Lung (tissue), 17 donors: ENCODE measurements at places on chromosomes 16 and 17.

GRCh38 chr17:511001-511698, 158.5 kb upstream of the RPH3AL start:
- no peak for DNase-seq

DNA sequence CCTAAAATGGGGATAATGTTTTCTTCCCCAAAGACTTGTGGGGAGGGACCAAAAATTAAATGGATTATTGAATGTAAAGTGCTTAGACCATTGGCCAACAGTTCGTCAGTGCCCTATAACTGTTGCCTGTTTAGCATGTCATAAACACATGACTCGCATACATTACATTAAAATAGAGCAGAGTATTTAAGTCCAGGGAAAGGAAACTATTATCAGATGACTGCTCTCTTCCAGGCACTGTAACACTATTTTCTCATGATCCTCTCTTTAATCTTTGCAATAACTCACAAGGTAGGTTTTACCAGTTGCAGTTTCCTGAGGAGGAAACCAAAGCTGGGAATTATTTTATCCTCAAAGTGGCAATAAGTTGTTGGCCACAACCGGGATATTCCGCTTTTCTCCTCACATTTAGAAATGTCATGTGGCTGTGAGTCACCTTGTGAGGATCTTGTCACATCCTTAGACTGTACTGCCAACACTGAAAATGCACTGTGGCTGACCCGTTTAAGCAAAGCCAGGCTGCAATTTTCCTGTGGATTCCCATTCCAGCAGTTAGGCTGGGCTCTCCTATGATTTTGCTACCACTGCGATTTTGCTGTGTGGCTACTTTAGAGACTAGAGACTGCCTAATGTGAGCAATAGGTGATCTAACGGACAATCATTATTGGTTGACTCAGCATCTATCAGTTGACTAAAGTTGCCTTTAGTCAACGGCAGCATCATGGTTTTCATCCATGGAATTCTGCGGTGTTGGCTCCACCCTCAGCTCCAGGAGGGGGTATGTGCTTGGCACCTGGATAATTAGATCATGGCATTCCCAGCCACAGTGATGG, 58.3 kb upstream of the DHX40 start:
- no peak for DNase-seq

DNA sequence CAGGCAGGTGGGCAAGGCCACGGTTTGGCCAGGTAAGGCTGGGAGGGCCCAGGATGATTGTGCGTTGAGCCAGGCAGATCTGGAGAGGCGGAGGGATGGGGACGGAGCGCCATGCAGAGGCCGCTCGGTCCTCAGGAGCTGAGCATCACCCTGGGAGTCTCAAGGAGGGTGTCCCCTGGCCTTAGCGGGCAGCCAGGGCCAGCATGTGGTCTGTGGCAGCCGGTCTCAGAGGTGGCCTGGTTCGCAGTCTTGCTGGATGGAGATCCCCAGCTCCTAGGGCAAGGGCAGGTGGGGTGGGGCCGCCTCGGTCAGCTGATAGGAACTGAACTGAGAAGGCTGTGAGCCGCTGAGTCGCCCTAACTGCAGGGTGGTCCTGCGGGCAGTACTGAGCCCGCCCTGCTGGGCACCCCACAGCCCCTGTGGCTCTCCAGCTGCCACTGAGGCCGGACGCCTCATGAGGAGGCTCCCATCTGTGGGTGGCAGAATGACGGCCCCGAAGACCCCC, 11.6 kb upstream of the CDH15 start:
- DNase-seq, result no peak

DNA sequence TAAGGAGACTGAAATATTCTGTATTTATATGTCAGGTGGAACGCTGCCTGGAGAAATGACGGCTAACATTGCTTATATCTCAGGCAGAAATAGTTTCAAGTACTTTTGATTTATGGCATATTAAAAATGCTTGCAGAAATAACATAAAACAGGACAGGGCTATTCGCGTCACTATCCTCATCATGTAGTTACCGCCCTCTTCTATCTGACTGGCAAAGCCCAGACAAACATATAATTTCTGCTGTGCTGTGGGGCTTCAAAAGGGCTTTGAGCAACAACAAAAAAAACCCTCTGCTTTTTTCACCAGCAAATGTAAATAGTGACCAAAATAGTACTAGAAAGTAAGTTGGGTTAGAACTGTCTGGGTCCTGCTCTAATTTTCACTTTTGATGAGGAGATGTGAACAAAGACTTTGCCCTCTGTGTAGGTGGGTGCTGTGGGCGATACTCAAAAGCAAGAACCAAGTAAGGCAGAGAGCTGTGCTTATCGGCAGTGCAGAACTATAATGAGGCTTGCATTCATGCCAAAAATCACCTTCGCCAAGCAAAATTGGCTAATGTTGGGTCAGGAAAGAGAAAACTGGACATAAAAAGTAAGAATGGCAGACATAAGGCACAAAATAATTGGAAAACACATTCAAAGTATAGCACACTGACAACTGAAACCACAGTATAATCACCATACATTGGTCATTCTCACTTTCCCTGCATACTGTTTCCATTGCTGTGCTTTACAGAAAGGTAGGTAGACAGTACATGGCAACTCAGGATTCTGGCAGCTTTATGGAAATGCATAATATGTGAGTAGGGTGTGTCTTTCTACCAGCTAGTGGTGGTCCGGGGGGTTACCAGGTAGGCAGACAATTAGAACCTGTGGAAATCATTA, 151.2 kb upstream of the AXIN2 start:
- no peak for DNase-seq

GRCh38 chr17:68326681-68327080, 35.4 kb downstream of the ARSG start:
- DNase-seq, result no peak

DNA sequence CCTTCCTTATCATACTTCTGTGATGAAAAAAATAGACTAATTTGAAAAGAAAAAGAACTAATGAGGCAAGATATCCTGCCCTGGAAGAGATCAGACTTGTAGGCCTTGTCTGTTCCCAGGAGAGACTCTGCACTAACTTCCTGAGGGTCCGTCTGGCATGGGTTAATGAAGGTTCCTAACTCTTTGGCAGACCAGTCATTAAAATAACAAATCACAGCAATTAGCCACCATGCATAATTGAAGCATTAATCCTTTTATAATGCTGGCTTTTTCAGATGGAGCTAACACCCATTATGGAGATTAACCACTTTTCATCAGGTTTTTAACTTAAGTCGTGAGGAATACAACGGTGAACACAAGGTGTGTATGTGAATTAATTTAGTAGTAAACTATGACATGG, 10.4 kb upstream of the KRT10 start:
- no peak for DNase-seq

DNA sequence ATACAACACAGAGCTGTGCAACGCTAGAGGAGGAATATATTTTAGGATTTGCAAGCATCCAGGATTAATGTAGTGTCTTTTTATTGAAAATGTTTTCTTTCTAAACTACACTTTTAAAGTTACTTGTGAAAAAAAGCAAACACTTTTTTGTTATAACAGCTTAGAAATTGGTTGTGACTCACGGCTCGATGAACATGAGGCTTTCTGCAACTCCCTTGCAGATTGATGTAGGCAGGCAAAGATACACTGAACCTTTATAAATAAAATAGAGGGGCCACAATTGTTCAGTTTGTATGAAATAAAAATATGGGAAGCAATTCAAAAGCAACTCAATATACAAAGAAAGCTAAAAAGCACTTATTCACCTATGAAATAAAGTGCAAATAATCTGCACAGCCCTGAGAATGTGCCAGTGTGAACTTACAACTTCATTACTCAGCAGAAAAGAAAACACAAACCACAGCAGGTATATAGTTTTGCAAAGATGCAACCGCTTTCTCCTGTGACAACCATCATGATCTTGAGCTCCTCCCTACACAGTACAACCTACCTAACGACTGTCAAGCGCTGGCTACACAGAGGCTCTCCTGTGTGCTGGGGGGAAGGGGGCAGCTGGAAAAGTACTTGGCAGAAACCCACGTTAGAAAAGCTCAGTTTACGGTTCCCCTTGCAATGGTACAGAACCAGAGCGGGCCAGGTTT, 948 bp downstream of the LUC7L start:
- no peak for DNase-seq

DNA sequence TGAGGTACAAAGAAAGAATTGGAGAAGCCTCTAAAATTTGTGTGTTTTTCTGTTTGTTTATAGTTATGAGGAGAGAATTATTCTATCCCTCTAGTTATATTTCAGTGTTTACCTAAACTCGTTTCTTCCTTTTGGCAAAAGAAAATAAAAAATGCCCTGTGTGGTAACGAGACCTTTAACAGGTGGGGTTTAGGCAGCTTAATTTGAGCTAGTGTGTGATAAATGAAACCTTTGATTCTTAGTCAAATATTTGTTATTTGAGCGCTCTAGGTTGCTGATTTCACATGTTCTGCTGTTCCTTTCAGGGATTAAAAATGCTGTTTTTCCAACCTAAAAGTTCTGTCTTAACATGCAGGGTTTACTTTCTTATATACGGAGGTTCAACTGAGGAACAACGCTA, 17.5 kb downstream of the ERCC4 start:
- no peak for DNase-seq

DNA sequence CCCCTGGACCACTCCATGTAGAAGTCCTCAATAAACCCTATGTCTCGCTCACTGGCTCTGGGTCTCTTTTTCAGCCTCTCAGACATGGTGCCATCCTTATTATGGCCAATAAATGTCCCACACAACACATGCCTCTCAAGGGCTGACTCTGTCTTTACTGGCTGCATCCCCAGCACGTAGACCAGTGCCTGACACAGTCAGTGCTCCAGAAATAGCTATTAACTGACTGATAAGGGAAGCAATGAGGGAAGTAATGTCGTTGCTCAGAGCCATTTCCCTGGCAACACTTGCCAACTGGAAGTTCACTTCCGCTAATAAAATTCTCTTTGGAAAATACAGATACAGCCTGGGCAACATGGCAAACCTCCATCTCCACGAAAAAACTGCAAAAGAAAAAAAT, 19.1 kb upstream of the APOH start:
- no peak for DNase-seq

DNA sequence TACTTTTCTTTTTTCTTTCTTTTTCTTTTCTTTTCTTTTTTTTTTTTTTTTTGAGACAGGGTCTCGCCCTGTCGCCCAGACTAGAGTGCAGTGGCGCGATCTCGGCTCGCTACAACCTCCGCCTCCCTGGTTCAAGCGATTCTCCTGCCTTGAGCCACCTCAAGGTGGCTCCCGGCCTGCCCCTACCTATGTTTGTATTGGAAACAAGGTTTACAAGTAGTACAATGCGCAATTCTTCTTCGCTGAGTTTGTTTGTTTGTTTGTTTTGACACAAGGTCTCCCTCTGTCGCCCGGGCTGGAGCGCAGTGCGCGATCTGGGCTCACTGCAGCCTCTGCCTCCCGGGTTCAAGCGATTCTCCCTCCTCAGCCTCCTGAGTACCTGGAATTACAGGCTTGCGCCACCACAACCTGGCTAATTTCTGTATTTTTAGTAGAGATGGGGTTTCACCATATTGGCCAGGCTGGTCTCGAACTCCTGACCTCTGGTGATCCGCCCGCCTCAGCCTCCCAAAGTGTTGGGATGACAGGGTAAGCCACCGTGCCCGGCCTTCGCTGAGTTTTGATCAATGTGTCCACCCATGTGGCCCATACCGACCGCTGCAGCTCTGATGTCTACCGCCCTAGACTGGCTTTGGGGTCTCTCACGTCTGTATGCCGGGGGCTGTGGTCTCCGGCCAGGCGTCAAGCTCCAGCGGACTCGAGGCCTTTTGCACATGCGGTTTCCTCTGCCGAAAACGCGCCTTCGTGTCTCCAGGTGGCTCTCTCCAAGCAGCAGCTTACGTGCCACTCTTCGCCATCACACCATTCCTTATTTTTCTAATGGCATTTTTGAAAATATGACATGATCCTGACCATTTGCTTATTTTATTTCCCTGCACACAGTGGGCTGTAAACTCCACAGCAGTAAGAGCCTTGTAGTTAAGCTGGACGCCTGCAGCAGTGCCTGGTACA, 1.1 kb upstream of the YBX2 start:
- DNase-seq, result no peak

- no peak for DNase-seq
Measured at GRCh38 chr16:4513881-4514280, 24.7 kb downstream of the CDIP1 start.

DNA sequence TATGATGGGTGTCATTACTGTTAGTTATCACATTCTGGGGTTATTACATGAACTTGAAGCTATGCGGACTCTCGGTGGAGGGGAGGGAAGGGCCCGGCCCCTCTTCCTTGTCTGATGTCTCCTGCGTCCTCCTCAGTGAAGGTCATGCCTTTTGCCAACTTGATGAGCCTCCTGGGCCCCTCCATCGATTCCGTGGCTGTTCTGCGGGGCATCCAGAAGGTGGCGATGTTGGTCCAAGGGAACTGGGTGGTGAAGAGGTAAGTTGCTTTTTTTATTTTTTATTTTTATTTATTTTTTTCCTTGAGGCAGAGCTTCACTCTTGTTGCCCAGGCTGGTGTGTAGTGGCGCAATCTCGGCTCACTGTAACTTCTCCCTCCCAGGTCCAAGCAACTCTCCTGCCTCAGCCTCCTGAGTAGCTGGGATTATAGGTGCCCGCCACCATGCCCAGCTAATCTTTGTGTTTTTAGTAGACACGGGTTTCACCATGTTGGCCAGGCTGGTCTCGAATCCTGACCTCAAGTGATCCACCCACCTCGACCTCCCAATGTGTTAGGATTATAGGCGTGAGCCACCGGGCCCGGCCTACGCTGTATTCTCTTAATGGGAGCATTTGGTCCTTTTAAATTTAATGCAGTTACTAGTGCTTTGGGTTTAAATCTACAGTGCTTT, 21.6 kb downstream of the POLR3E start:
- DNase-seq, result no peak

DNA sequence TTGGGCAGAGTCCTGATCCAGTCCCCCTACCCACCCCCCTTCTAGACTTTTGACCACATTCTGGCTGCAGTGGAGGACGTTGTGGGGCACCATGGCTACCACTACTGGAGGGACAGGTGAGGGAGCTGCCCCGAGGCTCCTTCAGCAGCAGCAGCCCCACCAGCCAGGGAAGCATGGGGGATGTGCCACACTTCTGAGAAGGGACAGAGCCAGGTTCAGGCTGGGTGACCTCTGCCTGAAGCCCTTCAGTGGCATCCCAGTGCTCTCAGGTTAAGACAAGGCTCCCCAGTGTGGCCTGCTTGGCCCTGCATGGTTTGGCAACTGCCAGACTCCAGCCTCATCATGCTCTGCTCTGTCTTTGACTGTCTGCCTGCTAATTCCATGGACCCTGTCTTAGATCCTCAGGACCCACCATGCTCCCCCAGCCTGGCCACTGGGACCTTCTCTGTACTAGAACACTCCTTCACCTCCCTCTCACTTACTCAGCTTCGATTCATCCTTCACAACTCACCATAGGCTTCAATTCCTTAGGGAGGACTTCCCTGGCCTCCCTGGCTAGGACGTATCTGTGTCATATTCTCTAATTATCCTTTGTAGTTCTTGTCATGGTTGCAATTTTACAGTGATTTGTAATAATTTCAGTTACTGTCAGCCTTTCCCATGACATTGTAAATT, 8.8 kb downstream of the SLC9A5 start:
- no peak for DNase-seq

DNA sequence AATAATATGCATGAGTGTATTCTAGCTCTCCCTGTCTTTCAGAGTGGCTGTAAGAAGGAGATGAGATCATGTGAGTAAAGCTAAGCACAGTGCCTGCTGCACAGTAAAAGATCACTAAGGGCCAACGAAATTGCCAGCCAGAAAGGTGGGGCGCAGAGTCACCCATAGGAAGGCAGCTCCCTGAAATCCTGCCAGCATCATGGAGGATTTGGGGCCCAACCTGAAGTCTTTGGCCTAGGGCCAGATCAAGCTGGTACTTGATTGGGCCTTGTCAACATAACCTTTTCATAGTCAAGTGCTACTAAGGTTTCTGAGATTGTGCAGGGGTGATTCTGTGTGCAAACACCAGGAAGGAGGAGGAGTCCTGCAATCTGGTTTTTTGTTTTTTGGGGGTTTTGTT, 16.5 kb downstream of the SCNN1B start:
- DNase-seq, result peak; percentile 83
